Fibroblast of lung (primary cell): ENCODE measurements at places on chromosomes 7 and 10. TPM values are rescaled to one million over a fixed set of nuclear protein-coding genes. Genes with fewer than 3 reads are reported as not detected.

Gene SLC29A4
- total RNA-seq = 5.1 and 6.4 TPM in 2 replicates

Gene OR6V1
- not detected in 2 replicates for total RNA-seq

Gene LRGUK
- total RNA-seq = under 0.01 and 0.17 TPM in 2 replicates

Gene MNX1
- not detected in 2 replicates for total RNA-seq

Gene RTKN2
- total RNA-seq = 0.51 and 1.2 TPM in 2 replicates

Gene CALML5
- total RNA-seq = not detected in 2 replicates

Gene BPGM
- total RNA-seq = 19.0 and 25.8 TPM in 2 replicates

Gene TRPV6
- not detected in 2 replicates for total RNA-seq

Gene PYROXD2
- total RNA-seq = 12.8 and 16.0 TPM in 2 replicates

Gene CALD1
- total RNA-seq = 299 and 343 TPM in 2 replicates

Gene ZNF425
- total RNA-seq = 4.6 and 5.4 TPM in 2 replicates

Gene RASA4B
- 1.5 and 2.1 TPM in 2 replicates for total RNA-seq

Gene CXCL12
- 526 and 611 TPM in 2 replicates for total RNA-seq

Gene RSPH10B2
- 0.51 and 0.66 TPM in 2 replicates for total RNA-seq

Gene OR2F1
- total RNA-seq = not detected in 2 replicates

Gene C7orf33
- total RNA-seq = not detected in 2 replicates

Gene SPOCK2
- total RNA-seq = 0.26 and 0.33 TPM in 2 replicates

Gene HOXA13
- not detected in 2 replicates for total RNA-seq

Gene CYP2C19
- total RNA-seq = not detected in 2 replicates

Gene TMEM248
- total RNA-seq = 59.6 and 65.7 TPM in 2 replicates

Gene TRA2A
- 17.2 and 30.4 TPM in 2 replicates for total RNA-seq

Gene MYOZ1
- 0.17 and 0.51 TPM in 2 replicates for total RNA-seq

Gene ADRA2A
- total RNA-seq = under 0.01 TPM in 2 replicates

Gene SAP25
- not detected in 2 replicates for total RNA-seq

Gene AP3M1
- total RNA-seq = 21.8 and 28.4 TPM in 2 replicates

Gene OPALIN
- not detected in 2 replicates for total RNA-seq

Gene NKX1-2
- not detected in 2 replicates for total RNA-seq

Gene KLF14
- under 0.01 TPM in 2 replicates for total RNA-seq

Gene CFAP70
- total RNA-seq = 1.0 and 1.3 TPM in 2 replicates

Gene FGFR2
- total RNA-seq = under 0.01 and 0.17 TPM in 2 replicates

Gene SLC16A9
- 0.26 and 0.66 TPM in 2 replicates for total RNA-seq

Gene GNG11
- total RNA-seq = 9.0 and 27.2 TPM in 2 replicates

Gene EEPD1
- 8.4 and 9.2 TPM in 2 replicates for total RNA-seq

Gene HOXA2
- total RNA-seq = 1.0 and 1.3 TPM in 2 replicates

Gene GIMAP5
- total RNA-seq = not detected in 2 replicates

Gene ADAM22
- 0.51 and 0.66 TPM in 2 replicates for total RNA-seq

Gene ORC5
- total RNA-seq = 18.8 and 22.9 TPM in 2 replicates

Gene LRIT1
- not detected in 2 replicates for total RNA-seq

Gene TPK1
- total RNA-seq = 3.9 and 4.1 TPM in 2 replicates

Gene GPRIN2
- total RNA-seq = not detected in 2 replicates

Gene SUPV3L1
- 49.5 and 69.6 TPM in 2 replicates for total RNA-seq

Gene LAMB4
- under 0.01 and 0.17 TPM in 2 replicates for total RNA-seq

Gene NEUROD6
- total RNA-seq = not detected in 2 replicates

Gene LIPM
- total RNA-seq = not detected in 2 replicates
